ENCODE measurements at places on chromosomes 5 and 9.

GRCh38 chr5:151742870-151743294 lies 15.5 kb downstream of the ATOX1 start:
- no peak for DNase-seq

DNA sequence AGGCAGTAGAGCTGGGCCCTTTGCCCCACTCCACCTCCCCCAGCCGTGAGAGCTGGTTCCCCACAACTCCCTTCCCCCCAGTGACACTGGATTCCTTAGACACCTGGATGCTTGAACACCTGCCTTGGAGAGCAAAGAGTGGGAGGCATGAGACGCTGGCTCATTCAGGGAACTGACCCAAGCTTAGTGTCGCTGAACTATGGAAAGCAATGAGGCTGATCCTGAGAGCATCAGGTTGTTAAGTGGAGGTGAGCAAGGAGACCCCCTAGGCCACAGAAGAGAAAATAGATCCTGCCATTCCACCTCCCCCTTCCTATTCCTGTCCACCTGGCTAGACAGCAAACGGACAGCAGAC lies 2.0 kb downstream of the CCL19 start:
- DNase-seq, result no peak

GRCh38 chr9:128145951-128146351 lies 3.3 kb upstream of the LCN2 start:
- no peak for DNase-seq

GRCh38 chr9:113185271-113185670 lies 34.5 kb downstream of the SLC31A2 start:
- DNase-seq, result no peak

- DNase-seq, result no peak
Observed at GRCh38 chr5:156824800-156825199, 25.3 kb upstream of the PPP1R2B start.

- DNase-seq, result peak; percentile 90
Observed at GRCh38 chr9:137461663-137462395, 2.7 kb upstream of the NSMF start.

GRCh38 chr5:154409230-154409840 lies 36.5 kb upstream of the SAP30L start:
- no peak for DNase-seq

GRCh38 chr9:123864251-123864650 lies 65.7 kb downstream of the DENND1A start:
- no peak for DNase-seq

- no peak for DNase-seq
Observed at GRCh38 chr5:179791881-179792611, 1.7 kb upstream of the LTC4S start.

DNA sequence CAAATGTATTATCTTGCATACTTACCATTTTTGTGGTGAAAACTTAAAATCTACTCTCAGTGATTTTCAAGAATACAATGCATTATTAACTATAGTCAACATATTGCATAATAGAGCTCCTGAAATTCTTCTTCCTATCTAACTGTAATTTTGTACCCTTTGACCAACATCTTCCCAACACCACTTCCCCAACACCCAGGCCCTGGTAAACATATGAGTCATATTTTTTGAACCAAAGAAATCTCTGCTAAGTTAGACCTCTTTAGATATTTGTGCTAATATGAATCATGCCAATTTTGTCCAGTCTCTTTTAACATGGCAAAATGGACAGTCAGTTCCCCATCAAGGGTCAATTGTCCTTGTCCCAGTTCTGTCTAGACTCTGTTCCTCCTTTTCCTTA lies 18.5 kb upstream of the RGS7BP start:
- DNase-seq, result no peak

GRCh38 chr5:168153876-168154270 lies 137.6 kb upstream of the WWC1 start:
- no peak for DNase-seq

GRCh38 chr5:102753889-102754766 lies 977 bp upstream of the PAM start:
- no peak for DNase-seq

DNA sequence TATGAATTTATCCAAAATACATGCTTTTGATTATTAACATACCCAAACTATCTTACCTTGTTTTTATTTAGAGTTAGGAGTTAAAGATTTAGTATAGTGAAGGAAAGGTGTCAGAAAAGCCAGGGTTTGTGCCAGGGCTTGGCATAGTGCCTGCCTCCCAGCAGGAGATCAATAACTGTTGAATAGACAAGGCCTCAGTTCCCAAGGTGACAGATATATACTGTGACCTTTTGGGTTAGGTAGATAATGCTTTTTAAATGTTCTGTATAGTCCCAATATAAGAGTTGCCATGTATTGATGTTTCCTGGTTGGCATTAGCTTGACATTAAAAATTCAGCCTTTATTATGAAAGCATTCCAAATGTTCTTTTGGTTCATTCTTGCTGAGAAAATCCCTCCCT lies 121.8 kb downstream of the MCTP1 start:
- no peak for DNase-seq

- DNase-seq, result no peak
Observed at GRCh38 chr9:70060148-70060882, 16.7 kb downstream of the MAMDC2 start.

DNA sequence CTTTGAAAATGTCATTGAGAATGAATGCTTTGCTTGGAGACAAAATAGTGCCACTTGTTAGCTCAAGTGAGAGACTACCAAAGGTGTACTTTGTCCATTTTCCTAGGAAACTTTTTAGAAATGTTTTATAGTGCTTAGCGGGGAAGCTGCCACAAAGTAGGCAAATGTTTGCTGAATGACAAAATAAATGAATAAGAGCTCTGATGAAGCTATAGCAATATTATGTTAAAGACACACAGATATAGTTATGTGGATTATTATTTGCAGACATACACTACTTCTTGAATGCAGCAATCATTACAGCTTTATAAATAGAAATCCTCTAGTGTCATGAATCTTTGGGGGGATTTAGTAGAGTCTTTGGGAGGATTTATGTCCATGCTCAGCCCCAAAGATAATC lies 92.7 kb upstream of the C6 start:
- no peak for DNase-seq

GRCh38 chr5:33182986-33183385 lies 257.8 kb upstream of the TARS1 start:
- DNase-seq, result no peak

GRCh38 chr9:27118916-27119315 lies 9.9 kb downstream of the TEK start:
- DNase-seq, result no peak

DNA sequence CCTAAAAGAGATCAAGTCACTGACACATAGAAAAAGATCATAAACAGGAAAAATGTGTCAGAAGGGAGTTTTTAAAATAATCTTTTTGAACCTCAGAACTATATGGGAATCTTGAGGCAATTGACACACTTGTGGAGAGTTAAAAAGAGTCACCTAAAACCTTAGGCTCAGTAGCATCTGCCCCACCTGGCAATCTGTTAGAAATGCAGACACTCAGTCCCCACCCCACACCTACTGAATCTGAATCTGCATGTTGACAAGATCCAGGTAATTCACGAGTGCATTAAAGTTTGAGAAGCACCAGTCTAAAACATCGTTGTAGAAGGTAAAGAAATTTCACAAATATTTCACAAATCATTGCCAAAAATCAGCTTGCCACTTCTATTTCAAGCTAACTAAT lies 388.3 kb downstream of the NR2F1-AS1 start:
- DNase-seq, result no peak

DNA sequence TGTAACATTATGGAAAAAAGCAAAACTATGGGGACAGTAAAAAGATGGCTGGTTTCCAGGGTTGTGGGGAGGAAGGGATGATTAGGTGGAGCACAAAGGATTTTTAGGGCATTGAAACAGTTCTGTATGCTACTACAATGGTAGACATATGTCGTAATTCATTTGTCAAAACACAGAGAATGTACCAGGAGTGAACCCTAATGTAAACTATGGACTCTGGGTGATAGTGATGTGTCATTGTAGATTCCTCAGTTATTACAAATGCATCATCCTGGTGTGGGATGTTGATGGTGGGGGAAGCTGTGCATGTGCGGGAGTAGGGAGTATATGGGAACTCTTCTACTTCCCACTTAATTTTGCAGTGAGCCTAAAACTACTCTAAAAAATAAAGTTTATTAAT lies 135.0 kb upstream of the GABRP start:
- DNase-seq, result no peak

GRCh38 chr9:113807173-113808061 lies 68.7 kb upstream of the ZNF618 start:
- peak; percentile 33 for DNase-seq

DNA sequence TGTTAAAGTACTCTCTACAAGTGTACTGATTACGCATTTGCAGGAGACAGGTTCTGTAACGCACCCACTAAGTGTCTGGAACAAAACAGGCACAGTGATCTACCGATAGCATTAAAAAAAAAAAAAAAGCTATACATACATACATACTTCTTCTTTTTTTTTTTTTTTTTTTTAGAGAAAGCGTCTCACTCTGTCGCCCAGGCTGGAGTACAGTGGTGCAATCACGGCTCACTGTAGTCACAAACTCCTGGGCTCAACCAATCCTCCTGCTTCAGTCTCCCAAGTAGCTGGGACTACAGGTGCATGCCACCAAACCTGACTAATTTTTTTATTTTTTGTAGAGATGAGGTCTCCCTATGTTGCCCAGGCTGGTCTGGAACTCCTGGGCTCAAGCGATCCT lies 7.6 kb downstream of the KIF24 start:
- no peak for DNase-seq

DNA sequence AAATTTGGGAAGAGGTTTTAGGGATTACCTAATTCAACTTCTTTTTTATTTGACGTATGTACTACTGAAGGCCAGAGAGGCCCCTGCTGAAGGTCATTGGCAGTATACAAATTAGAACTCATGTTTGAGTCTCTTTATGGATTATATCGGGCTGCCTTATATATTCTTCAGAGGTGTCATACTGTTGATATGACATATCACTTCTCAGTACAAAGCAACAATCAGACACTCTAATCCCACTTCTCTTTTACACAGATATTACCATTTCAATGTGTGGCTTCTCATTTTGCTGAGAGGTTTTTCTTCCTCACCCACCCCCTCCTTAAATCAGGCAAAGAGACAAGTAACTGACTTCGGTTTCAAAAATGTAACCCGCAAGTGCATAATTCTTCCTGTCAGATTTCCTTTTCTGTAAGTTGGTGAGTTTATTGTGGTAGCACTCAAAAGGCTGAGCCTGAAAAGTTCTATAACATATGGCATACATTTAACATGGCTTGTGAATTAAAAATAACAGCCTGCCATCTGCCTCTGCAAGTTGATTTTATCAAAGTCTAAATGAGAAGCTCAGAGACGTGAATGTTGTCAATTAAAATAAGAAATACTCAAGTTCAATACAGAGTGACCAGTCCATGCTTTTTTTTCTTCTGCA lies 163.6 kb upstream of the RORB start:
- no peak for DNase-seq

DNA sequence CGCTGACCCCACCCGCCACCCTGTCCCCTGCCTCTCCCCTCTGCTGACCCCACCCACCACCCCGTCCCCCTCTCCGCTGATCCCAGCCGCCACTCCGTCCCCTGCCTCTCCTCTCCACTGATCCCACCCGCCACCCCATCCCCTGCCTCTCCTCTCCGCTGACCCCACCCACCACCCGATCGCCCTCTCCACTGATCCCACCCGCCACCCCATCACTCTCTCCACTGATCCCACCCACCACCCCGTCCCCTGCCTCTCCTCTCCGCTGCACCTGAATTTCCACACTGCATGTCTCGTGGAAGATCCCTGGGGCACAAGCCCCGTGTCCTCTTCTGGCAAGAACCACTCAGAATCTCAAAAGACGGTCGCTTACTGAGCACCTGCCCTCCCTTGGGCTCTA lies 53.4 kb upstream of the OLFM1 start:
- no peak for DNase-seq

DNA sequence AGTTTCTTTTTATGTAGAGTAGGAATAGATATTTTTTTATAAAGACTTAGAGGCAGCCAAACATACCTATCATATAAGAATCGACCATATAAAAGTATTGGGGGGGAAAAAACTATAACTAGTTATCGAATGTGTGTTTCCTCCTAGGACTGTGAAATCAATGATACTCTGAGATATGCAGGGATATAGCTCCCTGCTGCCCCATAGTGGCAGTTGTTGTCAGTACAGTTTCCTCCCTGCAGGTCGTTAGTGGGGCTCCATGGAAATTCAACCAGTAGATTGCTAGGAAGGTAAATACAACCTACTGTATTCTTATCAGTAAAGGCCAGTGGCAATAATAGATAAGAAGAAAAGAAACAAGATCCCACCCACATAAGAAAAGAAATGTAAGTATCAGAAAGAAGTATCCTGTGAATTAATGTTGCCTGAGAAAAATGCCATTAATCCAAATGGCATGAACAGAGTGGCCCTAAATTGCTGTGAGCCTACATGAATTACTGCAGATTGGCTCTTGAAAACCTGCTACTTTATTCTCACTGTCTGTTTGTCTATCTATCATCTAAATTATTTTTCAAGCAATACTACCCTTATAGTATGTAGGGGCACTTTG lies 136.9 kb upstream of the FBN2 start:
- no peak for DNase-seq

DNA sequence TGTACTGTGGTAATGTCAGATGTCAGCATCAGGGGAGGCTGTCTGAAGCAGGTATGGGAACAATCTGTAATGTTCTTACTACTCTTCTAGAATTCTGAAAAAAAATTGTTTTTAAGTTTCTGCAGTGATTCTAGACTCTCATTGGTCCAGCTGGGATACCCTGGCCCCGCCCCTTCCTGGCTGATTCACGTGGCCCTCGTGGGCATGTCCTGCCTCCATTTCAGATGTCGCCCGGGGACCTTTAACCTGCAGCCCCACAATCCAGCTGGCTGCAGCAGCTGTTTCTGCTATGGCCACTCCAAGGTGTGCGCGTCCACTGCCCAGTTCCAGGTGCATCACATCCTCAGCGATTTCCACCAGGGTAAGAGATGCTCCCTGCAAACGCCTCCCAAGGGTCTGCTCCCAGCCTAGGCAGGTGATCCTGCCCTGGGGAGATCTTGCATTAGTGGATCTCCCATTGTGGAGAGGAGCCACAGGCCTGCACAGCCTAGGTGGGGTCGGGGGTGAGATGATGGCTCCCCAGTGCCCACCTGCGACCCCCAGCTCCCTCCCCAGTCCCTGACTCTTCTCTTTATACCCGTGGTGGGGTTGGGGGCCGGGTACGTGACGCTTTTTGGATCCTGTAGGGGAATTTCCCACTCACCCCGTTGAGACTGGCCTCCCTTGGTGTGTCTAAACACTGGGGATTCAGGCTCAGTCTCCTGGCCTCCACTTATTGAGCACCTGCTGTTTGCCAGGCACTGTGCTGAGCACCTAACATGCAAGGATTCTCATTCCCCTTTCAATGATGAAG lies 36.5 kb downstream of the LAMC3 start:
- peak; percentile 30 for DNase-seq

GRCh38 chr5:42583322-42583721 lies 160.1 kb downstream of the GHR start:
- DNase-seq, result peak; percentile 44

DNA sequence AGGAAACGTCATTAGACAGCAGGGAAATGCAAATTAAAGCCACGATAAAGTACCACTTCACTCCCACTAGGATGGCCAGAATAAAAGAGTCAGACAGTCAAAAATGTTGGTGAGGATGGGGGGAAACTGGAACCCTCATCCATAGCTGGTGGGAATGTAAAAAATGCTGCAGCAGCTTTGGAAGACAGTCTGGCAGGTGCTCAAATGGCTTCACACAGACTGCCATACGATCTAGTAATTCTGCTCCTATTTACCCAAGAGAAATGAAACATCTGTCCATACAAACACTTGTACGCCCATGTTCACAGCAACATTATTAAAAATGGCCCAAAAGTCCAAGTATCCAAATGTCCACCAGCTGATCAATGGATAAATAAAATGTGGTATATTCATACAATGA lies 158.9 kb upstream of the PHYKPL start:
- no peak for DNase-seq

Measured in CD4-positive, alpha-beta T cell treated with Interleukin-4 for 1 hour (primary cell).